ENCODE measurements at places on chromosomes 11 and 22.

DNA sequence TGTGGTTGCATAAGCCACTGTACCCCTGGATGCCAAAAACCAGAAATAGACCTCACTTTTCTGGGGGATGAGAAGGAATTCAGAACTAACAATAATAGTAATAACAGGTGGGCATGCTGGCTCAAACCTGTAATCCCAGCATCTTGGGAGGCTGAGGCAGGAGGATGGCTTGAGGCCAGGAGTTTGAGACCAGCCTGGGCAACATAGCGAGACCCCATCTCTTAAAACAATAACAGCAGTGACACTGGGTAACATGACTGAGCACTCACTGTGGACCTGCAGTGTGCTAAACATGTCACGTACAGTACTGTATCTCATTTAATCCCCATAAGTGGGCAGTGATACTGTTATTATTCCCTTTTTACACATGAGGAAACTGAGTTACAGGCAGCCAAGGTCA is 10.0 kb downstream of the FLRT1 start:
- DNase-seq, result no peak

GRCh38 chr11:64453466-64453865 is 94.5 kb downstream of the RPS6KA4 start:
- no peak for DNase-seq

DNA sequence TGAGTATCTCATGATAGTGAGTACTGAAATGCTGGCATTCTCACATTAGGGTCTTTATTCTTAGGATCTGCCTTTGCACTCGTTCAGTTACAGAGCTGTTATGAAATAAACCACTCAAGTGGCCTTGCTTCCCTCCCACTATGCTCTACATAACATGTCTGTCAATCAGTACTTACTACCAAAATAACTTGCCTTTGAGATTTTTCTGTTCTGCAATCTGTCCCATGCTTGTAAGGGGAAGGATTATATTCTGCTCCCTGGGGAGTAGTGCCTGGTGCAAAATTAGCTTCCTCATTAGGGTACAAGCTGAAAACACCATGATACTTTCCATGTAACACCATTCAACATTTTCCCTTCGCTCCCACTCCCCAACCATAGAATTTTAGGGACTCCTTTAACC is 1.9 kb upstream of the GRAP2 start:
- DNase-seq, result no peak

- no peak for DNase-seq
Observed at GRCh38 chr22:39931251-39931650, 28.9 kb upstream of the TMA7B start.

DNA sequence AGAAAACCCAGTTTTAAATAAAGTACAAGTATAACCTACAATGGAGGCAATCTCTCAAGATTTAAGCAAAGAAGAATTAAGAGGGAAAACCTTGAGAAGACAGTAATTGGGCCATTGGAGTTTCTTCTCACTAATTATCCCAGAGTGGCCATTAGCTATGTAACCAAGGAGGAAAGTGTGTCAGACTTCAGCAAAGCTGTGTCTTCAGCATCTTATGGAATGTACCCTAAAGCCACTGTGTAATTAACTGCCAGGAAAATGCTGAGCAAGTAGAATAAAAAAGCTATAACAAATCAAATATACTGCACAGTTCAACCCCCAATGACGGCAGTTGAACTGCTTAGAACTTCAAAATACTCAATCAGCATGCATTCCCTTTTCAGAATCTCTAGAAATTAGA is 261.6 kb downstream of the TTC28 start:
- no peak for DNase-seq

DNA sequence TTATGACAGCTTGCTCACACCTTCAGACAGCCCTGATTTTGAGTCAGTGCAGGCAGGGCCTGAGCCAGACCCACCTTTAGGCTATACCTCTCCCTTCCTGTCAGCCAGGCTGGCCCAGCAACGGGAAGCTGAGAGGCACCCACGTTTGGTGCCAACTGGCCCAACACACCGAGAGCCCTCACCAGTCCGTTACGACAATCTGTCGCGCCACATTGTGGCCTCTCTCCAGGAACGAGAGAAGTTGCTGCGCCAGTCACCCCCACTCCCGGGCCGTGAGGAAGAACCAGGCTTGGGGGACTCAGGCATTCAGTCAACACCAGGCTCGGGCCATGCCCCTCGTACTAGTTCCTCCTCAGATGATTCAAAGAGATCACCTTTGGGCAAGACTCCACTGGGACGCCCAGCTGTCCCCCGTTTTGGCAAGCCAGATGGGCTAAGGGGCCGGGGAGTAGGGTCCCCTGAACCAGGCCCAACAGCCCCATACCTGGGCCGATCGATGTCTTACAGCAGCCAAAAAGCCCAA is 13.1 kb downstream of the MED19 start:
- no peak for DNase-seq

DNA sequence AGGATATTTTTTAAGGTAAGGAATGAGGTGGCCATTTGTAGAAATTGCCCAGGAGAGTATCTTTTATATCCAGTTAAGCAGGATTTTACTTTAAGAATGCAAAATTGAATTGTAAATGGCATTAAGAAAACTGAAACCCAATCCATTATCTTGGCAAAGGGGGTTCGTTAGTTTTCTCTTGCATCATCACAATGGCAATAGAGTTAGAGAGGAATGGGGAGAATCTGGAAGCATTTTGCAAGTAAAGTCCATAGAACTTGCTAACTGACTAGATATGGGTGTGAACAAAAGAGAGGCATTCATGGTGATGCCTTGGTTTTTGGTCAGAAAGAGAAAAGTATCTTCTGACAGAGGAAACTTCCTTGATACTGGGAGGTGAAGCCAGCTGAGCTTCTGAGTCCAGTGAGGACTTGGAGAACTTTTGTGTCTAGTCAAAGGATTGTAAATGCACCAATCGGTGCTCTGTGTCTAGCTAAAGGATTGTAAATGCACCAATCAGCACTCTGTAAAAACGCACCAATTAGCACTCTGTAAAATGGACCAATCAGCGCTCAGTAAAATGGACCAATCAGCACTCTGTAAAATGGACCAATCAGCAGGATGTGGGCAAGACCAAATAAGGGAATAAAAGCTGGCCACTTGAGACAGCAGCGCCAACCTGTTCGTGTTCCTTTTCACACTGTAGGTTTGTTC is 3.6 kb upstream of the CCDC117 start:
- DNase-seq, result no peak

- DNase-seq, result no peak
Observed at GRCh38 chr22:33918676-33919365, 1.5 kb downstream of the LARGE1 start.

- peak; percentile 3 for DNase-seq
Observed at GRCh38 chr11:9263840-9264315, 1.3 kb downstream of the DENND5A start.

GRCh38 chr22:19527861-19528417 is 3.7 kb upstream of the CLDN5 start:
- no peak for DNase-seq
